Stimulated activated naive B cell treated with anti-CD40 and anti-IgM and Interleukin-4, amounts not matched to agents 10 μg/mL and 1 μg/mL and 100 μg/mL, for 72 hours (primary cell): ENCODE measurements at places on chromosomes 1 and 21.

GRCh38 chr1:108636876-108637275, 24.0 kb downstream of the HENMT1 start:
- DNase-seq = no peak

GRCh38 chr1:116228511-116228910, 117.3 kb downstream of the MAB21L3 start:
- DNase-seq = no peak

GRCh38 chr1:1203561-1204424, 2.6 kb downstream of the TNFRSF18 start:
- DNase-seq = no peak

DNA sequence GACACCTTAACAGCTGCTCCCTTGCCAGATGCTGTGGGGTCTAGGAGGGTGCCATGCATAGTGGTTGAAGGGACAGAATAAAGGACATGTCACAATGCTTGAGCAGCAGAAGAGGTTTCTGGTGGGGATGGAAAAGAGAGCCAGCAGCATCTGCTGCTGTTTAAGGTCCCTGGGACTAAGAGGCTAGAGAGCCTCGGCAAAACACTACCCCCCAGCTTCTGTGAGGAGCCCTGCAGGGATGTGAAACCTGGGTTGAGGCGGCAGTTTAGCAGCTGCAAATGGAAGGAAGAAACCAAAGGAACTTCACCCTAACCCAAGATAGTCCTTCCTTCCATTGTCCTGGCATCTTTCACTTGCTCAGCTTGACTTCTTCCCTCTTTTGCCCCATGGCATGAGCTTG, 39.4 kb downstream of the PLXNA2 start:
- no peak for DNase-seq

DNA sequence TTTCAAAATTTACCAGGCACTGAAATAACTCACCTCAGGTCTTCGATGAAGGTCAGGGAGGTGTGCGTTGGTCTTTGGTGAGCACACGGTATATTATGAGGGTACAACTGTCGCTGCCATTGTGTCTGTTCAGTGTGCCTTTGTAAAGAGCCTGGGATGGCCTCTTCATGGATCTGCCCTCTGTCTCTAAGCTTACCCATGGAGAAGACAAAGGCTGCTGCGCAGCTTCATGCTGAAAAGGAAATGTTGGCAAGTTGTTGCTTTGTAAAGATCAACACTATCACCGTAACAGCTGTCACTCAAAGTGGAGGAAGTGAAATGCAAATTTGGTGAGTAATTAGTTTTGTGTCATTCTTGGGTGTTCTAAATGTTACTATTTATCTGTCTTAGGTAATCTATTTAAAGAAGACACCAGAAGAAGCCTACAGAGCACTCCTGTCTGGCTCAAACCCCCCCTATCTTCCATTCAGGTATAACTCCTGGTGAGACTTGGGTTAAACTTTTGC, 71.6 kb downstream of the CDC14A start:
- no peak for DNase-seq

DNA sequence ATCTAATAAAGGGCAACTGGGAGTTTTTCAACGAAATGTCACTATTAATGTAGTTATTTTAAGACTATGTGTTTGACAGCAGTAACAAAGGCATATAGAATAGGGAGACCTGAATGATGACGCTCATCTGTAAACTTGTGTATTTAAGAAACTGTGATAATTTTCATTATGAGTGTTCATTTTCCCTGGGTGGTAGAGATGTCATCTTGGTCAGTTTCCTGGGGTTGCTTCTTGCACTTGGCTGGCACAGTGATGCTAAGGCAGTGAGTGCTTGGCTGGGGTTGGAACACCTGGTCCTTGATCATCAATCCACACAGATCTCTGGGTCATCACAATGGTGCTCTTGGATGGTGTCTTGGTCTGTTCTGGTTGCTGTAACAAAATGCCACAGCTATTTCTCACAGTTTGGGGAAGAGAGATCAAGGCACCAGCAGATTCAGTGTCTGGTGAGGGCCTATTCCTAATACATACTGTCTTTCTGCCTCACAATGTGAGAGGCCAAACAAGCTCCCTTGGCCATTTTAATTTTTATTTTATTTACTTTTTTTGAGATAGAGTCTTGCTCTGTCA, 7.9 kb upstream of the SMYD2 start:
- no peak for DNase-seq

DNA sequence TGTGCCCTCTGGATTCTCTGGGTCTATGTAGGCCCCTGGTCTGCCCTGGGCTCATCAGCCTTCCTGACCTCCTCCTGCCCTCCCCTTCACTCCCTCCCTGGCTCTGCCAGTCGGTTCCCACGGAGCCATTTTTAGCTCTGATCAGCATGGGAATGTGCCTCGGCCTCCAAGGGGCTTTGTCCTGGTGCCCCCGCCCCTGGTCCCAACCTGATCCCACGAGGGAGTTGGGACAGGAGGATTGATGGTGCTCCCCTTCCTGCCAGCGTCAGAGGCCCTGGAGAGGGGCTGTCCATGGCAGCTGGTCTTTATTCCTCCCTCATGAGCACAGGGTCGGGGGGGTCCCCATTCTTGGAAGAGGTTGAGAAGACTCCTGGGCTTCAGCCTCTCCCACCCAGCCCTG, 24.9 kb downstream of the ETNK2 start:
- DNase-seq = no peak

DNA sequence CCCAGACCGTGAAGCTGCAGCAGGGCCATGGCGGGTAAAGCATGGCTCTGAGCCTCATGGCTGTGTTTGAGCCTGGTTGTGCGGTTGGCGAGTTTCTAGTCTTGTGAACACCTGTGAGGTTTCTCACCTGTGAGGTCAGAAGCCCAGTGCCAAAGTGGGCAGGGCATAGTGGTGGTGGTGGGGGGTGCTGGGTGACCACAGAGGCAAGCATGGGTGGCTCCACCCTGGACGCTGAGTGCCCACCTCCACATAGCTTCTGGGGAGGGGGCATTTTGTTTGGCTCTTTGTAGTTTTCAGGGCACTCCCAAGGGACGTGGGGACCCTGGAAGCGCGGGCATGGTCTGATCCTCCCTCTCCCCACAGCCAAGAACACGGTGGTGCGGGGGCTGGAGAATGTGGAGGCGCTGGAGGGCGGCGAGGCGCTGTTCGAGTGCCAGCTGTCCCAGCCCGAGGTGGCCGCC, 91.1 kb downstream of the TRIM11 start:
- DNase-seq = no peak

GRCh38 chr1:9629445-9630201, 21.9 kb upstream of the PIK3CD start:
- peak; percentile 94 for DNase-seq

GRCh38 chr21:15437883-15438282, 291.9 kb upstream of the USP25 start:
- DNase-seq = peak; percentile 40

DNA sequence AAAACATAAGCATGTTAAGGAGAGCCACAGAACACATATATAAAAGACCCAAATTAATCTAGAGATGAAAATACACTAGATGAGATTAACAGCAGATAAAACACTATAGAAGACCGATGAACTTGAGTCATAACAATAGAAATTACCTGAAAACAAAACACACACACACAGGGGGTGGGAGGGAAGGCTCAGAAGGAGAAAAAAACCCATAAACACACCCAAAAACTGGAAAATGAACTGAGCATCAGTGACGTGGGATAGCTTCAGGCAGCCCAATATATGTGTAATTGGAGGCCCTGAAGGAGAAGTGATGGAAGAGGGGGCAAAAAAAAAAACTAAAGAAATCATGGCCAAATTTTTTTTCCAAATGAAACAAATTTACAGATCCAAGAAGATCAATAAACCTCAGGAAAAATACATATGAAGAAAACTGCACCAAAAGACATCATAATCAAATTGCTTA, 11.4 kb downstream of the ALDH9A1 start:
- DNase-seq = no peak

DNA sequence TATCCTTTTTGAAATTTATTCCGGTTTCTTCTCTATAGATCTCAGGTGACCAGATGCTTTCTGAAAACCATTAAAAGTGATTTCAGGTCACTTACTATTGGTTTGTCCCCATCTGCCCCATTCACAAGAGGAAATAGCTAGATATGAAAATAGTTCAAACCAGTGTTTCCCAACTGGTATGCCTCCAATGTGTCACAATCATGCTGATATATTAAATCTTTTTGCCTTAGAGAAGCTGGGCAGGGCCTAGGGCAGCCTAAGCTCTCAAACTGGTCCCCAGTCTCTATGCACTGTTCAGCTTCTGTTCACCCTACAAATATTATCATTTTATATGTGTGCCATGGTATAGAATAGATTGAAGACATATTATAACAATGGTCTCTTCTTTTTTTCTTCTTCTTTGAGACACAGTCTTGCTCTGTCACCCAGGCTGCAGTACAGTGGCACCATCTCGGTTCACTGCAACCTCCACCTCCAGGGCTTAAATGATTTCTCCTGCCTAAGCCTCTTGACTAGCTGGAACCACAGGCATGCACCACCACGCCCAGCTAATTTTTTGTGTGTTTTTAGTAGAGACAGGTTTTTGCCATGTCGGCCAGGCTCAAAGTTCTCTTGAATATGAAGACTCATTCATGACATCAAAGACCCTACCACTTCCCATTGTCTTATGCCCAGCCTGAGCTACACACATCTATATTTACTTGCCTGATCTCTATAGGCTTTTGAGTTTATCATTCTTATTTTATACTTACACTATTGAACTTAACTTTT, 15.7 kb downstream of the PTPN22 start:
- no peak for DNase-seq

DNA sequence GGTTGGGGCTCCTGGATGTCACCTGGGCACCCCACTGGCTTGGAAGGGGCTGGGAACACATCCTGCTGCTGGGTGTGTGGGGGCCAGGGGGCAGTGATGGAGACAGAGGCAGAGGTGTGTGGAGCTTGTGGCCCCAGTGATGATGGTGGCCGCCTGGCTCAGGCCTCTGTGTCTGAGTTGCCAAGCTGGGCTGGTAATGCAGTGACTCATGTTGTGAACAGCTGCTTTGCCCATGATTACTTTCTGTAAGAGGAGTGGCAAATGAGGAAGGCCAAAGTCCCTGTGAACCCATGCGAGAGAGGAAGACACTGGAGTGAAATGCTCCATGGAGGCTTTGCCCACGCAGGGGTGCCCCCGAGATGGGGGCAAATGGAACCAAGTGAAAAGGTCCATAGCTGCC, 86.8 kb downstream of the KCNJ6 start:
- no peak for DNase-seq

DNA sequence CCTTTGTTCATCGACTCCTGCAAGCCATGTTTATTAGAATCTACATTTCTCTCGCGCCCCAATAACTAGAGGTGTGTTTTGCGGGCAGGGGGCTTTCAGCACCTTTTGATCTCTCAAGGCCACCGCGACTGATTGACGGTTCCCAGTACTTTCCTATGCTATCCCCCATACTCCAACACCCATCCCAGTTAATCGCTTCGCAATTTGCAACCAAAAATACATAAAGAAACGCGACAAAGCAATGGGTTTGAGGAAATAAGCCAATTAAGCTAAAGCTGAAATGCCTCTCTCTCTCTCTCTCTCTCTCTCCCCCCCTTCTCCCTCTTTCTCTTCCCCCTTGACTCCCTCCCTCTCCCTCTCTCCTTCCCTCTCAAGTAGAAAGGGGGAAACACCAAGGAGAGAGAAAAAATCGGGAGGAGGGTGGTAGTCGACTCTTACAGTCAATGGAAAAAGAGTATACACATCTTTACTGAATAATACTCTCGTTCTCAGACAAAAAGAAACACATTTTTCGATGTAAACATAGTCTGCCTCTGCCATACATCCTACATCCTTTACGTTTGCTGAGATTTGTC, 128.0 kb upstream of the DPYD start:
- no peak for DNase-seq

- DNase-seq = no peak
Observed at GRCh38 chr21:36456729-36457414, 23.1 kb downstream of the CLDN14 start.

DNA sequence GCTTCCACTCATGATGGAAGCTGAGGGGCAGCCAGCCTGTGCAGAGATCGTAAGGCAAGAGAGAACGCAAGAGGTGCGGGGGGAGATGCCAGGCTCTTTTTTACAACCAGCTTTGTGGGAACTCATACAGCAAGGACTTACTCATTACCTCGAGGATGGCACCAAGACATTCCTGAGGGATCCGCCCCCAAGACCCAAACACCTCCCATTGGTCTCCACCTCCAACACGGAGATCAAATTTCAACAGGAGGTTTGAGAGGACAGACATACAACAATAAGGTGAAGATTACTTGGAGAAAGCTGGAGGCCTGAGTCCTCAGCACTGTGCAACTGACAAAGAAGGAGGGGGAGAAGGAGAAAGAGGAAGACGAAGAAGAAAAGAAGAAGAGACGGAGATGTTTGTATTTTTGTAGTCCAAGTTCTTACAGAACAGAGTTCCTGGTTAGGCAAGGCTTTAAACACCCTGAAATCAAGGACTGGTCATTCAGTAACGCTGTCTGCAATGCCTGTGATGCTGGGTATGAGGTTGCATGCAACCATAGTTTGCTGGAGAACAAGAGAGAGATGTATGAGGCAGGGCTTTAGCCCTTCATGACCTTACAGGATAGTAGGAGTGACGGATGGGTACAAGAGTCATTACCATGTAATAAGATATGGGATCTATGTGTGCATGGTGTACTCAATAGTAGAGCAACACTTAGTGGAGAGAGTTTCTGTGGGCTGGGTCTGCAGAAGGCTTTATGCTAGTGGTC, 19.7 kb upstream of the GALNT2 start:
- DNase-seq = no peak

DNA sequence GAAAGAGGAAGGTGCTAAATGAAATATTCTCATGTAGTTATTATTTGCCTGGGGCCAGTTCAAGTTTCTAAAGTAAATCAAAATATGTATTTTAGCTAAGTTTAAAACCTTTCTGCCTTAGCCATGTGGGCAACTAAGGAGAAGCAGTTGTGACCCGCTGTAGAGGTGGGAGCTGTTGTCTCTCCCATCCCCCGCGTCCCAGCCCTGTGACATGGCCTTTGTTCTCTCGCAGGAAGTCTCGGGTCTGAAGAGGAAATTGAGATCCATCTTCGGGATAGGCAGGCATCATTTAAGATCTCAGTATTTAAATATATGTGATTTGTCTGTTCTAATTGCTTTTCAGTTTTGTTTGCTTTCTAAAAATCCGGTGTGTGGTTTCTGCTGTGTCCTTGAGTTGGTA, 121.5 kb downstream of the CAMTA1 start:
- no peak for DNase-seq

DNA sequence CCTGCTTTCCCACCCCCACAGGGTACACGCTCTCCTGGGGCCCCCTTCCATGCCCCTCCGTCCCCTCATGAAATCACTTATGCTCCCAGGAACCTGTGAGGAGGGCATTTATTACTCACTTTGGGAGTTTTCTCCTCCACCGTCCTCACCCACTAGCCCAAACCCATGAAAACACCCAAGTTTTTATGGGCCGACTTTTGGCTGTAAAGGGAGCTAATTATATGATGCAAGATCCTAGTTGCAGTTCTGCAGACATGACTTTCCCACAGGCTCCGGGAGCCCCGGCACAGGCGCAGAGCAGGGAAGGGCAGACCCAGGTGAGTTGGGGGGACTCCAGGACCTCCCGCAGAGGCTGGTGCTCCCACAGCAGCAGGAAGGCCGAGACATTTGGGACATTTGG, 29.7 kb downstream of the EPHA2 start:
- no peak for DNase-seq

- DNase-seq = no peak
Observed at GRCh38 chr1:41371630-41372599, 10.7 kb downstream of the FOXO6 start.

GRCh38 chr1:203057911-203058675, 27.7 kb downstream of the MYOG start:
- DNase-seq = no peak
